ENCODE measurements at places on chromosomes 6 and 20. TPM values are rescaled to one million over a fixed set of nuclear protein-coding genes. Genes with fewer than 3 reads are reported as not detected.

ZBP1 gene
- not detected for total RNA-seq

RIPPLY2 gene
- total RNA-seq: not detected

ADGRF5 gene
- total RNA-seq: under 0.01 TPM

VSTM2L gene
- 23.7 TPM for total RNA-seq

CFB gene
- 3.9 TPM for total RNA-seq

HLA-DQA2 gene
- not detected for total RNA-seq

ARMC2 gene
- total RNA-seq: 0.56 TPM

PSORS1C2 gene
- 0.33 TPM for total RNA-seq

ATAT1 gene
- 5.3 TPM for total RNA-seq

POU5F1 gene
- 0.60 TPM for total RNA-seq

LAMA5 gene
- 243 TPM for total RNA-seq
